H1 (cell line): ENCODE measurements at places on chromosomes 7 and 10. TPM values are rescaled to one million over a fixed set of nuclear protein-coding genes. Genes with fewer than 3 reads are reported as not detected.

The GRID2IP gene
- 1.0 and 1.3 TPM in 2 replicates for total RNA-seq

DNA sequence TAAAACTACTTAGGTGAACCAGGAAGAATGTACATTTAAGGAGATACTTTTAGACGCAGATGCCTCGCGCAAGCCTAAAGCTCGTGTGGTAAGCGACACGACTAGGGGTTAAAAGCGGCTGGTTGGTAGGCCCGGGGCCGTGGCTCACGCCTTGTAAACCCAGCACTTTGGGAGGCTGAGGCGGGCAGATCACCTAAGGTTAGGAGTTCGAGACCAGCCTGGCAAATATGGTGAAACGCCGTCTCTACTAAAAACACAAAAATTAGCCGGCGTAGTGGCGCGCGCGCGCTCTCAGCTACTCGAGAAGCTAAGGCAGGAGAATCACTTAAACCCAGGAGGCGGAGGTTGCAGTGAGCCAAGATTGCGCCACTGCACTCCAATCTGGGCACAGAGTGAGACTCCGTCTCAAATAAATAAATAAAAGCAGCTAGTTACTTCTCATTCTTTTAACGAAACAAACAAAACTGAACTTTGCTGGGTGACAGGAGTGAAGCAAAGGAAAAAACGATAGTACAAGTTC lies 879 bp downstream of the NUDT5 start:
- H3K27ac ChIP-seq, result 0 out of 2 replicates have a peak overlapping the region, but pooled peaks have one; percentile 90
- DNase-seq, result no peak
- H3K27me3 ChIP-seq, result no peaks in the 10 kb centered on the region
- peak overlapping the region; percentile 77 for H3K4me3 ChIP-seq

DNA sequence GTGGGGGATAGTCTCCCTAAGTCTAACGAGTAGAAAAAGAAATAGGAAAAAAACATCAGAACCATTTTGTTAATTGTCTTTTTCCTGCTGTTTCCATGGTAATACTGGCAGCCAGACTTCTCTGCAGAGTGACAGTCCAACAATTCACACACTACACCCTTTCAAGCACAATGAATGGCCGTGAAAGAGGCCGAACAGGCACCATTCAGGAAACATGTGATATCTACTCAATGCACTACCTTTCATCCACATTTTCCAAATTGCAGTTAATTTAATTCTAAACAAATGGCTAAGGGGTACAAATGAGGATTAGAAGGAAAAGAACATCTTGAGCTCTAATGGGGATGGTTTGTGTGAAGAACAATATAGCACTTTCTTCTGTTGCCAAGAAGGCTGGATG lies 358.5 kb upstream of the ANKRD30A start:
- H3K4me1 ChIP-seq, result no peaks in the 10 kb centered on the region
- no peak overlapping the region for H3K4me3 ChIP-seq
- H3K36me3 ChIP-seq, result no peaks in the 10 kb centered on the region

The IGF2BP3 gene
- 190 and 193 TPM in 2 replicates for total RNA-seq

DNA sequence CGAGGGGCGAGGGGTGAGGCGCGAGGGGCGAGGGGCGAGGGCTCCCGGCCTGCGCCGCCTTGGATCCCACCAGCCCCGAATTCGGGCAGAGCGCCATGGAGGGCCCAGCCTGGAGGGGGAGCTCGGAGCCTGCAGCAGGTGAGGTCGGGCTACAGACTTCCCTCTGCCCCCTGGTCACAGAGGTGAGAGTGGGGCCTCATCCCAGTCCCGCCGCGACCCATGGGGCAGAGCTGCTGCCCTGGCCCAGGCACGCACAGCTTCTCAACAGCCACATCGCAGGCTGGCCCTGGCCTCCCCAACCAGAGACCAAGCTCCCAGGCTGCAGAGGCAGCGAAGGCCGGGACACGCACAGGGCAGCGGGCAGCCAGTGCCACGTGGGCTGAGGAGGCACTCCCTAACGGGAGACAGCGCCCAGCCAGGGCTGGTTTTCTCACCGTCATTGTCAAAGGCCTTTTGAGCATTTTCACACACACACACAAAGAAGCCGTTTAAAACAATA lies 191.8 kb downstream of the PTPRN2 start:
- no peaks in the 10 kb centered on the region for H3K27me3 ChIP-seq
- H3K4me1 ChIP-seq, result peaks cover 12% of the 10 kb centered on the region
- DNase-seq, result peak; percentile 36

- no peaks in the 10 kb centered on the region for H3K36me3 ChIP-seq
- DNase-seq, result no peak
- H3K4me1 ChIP-seq, result peaks cover 9% of the 10 kb centered on the region; the same call in 1 of the 2 replicates
- H3K4me3 ChIP-seq, result no peak overlapping the region
These were observed 28.2 kb downstream of the SPOCK2 start for GRCh38 chr10:72059843-72060822.

The ENTPD7 gene
- total RNA-seq, result 14.3 and 15.6 TPM in 2 replicates

DNA sequence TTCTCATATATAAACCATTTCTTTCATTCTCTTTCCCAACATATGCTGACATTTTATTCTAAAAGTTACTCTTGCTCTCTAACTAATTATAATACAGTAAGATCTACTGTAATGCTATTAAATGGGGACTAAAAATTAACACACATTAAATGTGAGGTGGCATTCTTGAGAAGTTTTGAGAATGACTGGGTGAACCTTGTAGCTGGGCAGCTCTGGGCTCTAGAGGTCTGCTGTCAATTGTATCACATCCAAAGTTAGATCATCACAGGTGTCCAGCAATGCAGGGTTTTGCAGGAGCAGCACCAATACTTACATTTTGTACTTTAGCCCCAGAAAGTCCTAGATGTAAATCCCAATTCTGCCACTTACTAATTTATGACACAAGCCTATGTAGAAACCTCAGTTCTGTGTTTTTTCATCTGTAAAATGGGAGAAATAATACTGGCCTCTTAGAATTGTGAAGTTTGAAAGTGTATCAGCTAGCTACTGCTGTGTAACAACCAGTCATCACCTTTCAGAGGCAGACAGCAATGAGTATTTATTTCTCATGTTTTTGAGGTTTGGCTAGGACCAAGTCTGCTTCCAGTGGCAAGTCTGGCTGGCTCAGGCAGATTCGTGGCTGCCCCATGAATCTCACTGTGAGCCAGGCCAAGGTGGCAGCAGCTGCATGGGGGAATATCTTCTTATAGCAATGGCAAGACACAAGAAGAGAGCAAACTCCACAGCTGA lies 79.6 kb upstream of the EMX2 start:
- H3K4me3 ChIP-seq, result no peak overlapping the region
- no peak for DNase-seq
- H3K4me1 ChIP-seq, result peaks cover 1% of the 10 kb centered on the region; the same call in 1 of the 2 replicates
- H3K27ac ChIP-seq, result no peak overlapping the region

DNA sequence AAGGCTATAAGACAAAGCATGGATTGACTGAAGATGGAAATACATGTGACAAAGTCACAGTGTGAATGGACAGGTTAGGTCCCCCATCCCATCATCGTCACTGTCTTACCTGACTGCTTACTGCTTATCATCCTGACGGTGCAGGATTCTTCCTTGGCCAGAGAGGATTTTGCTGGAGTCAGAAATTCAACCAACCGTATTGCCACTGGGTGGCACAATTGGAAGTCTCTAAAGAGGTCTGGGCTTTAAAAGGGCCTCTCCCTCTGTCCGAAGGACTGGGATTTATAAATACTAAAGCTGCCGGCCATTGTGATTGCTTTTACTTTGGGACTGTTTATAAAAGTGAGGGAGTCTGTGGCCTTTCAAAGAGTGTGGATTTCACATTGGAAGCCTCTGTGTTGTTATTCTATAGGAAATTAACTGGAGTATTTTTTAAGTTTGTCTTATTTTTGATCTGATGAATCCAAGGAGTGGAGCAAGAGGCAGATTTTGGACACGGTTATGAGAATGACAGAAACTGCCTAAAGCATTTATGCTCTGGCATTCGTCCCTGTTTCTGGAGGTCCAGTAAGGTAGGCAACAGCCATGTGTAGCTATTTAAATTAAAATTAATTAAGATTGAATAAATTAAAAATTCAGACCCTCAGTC lies 113.3 kb upstream of the CREB5 start:
- no peak overlapping the region for H3K27ac ChIP-seq
- H3K36me3 ChIP-seq, result no peaks in the 10 kb centered on the region
- no peak overlapping the region for H3K4me3 ChIP-seq
- peak; percentile 59 for DNase-seq
- H3K4me1 ChIP-seq, result no peaks in the 10 kb centered on the region
- no peaks in the 10 kb centered on the region for H3K27me3 ChIP-seq

The PILRA gene
- 7.3 and 7.6 TPM in 2 replicates for total RNA-seq

GRCh38 chr7:2633538-2634266 lies 1.9 kb downstream of the TTYH3 start:
- no peak overlapping the region for H3K27ac ChIP-seq
- DNase-seq, result no peak
- no peaks in the 10 kb centered on the region for H3K36me3 ChIP-seq
- H3K27me3 ChIP-seq, result no peaks in the 10 kb centered on the region

DNA sequence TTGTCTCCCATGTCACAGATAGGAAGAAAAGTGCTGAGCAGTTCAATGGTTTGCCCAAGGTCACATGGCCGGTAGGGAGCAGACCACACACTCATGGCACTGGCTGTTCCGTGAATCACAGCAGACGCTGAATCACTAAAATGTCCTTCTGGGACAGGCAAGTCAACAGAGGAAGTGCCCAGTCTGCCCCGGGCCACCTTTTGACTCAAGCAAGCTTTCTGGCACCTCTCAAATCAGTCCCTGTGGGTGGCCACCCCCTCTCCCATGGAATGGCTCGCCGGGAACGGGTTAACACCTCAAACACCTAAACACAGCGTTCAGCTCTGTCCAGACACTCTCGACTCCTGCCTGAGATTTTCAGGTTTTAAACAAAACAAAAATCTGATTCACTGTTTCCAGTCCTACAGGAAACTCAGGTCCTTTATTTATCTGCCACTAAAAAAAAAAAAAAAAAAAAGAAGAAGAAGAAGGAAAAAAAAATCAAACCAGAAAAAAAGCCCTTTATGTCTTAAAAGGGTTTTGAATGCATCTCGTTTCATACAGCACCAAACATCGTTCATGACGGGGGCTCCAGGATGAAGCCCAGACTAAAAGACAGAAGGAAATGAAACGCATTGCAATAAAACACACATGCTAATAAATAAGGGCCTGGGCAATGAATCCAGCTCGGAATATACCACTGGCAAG lies 15.5 kb downstream of the CARD11 start:
- DNase-seq, result no peak
- no peaks in the 10 kb centered on the region for H3K27me3 ChIP-seq
- H3K36me3 ChIP-seq, result no peaks in the 10 kb centered on the region
- no peak overlapping the region for H3K27ac ChIP-seq
